T-cell (primary cell): ENCODE measurements at places on chromosomes 16 and 17. TPM values are rescaled to one million over a fixed set of nuclear protein-coding genes. Genes with fewer than 3 reads are reported as not detected.

- no peak for DNase-seq
Measured at GRCh38 chr17:43469145-43469544, 14.6 kb upstream of the DHX8 start.

The CACNG1 gene
- not detected for total RNA-seq

The OR1A1 gene
- not detected for total RNA-seq

- DNase-seq, result peak; percentile 31
Measured at GRCh38 chr16:2194852-2195321, 1.5 kb downstream of the CASKIN1 start.

DNA sequence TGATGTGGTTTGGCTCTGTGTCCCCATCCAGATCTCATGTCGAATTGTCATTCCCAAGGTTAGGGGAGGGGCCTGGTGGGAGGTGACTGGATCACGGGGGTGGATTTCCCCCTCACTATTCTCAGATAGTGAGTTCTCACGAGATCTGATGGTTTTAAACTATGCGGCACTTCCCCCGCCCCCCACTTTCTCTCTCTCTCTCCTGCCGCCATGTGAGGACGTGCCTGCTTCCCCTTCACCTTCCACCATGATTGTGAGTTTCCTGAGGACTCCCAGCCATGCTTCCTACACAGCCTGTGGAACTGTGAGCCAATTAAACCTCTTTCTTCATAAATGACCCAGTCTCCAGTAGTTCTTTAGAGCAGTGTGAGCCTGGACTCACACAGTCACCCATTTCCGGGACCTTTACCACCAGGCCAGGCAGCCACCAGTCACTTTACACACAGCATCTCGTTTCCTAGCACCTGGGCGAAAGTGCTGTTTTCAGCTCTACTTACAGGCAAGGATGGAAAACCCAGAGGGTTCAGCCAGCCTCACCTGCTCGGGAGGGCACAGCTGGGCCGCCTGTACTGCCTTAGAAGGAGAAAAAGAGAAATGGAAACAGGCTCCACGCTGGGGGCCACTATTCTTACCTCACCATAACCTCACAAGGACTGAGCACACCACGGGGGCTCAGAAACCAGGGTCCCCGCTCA, 13.8 kb upstream of the ZC3H18 start:
- DNase-seq, result no peak

GRCh38 chr17:13297183-13297582, 279.4 kb upstream of the ELAC2 start:
- no peak for DNase-seq

DNA sequence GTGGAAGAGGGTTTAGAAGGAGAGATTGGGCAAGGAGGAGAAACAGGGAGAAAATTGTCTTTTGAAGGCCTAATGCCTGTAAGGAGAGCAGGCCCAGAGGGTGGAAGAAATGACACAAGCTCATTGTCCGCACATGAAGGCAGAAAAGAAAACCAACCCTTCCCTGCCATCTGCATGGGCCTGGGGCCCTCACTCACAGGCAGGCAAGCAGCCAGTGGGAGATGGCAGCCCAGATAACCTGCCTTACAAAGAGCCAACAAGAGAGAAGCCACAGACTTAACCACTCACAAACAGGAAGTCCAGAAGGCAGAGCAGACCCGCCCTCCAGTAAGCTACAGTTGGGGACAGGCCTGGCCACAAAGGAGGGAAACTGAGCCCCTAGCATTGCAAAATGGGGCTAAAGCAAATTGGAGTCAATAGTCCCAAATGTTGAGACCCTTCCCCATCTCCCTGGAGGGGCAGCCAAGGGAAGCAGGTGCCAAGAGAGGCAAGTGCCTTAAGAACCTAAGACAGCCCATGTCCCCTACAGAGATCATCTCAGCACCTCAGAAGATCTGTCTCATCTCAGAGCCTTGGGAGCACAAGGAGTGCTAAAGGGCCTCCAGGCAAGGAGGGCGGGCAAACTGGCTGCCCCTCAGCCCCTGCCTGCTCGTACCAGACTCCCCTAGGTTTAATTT, 7.3 kb upstream of the TSPOAP1 start:
- DNase-seq, result peak; percentile 69

GRCh38 chr16:49277386-49277742, 4.3 kb downstream of the CBLN1 start:
- DNase-seq, result no peak

The GDPD3 gene
- 22.1 TPM for total RNA-seq

DNA sequence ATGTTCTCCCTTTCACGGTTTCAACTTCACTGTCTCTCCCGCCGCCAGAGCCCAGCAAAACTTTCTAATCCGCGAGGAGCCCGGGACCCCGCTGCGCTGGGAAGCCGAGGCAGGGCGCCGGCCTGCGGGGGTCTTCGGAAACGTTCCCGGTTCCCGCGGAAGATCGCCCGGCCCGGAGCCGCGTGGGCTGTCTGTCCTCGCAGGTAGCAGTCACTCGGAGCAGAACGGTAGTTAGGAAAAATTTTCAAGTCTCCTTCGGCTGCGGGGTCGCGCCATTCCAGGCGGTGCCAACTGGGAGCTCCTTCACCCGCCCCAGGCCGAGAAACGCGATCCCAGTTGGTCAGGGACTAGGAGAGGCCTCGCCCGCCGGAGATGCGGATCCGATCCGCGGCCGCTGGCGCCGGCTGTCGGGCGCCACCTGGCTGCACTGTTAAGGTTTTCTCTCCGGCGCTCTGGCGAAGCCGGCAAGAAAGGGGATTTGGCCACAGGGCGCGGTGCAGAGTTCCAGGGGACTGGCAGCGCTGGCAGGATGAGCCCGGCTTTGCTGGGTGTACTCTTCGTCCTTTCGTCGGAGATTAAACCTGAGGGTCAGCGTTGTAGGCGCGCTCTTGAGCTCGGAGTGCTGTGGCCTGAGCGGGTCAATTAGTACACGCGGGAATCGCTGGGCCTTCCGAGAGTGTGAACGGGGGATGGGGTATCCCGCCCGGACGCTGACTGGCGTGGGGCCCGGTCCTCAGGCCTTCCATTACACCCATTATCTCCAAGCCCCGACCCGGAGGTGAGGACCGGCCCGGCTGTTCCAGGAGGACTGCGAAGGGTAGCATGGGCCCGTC, 135.4 kb downstream of the KCNJ12 start:
- DNase-seq, result peak; percentile 65

The TEKT5 gene
- not detected for total RNA-seq
